ENCODE measurements at places on chromosomes 5 and 9.

DNA sequence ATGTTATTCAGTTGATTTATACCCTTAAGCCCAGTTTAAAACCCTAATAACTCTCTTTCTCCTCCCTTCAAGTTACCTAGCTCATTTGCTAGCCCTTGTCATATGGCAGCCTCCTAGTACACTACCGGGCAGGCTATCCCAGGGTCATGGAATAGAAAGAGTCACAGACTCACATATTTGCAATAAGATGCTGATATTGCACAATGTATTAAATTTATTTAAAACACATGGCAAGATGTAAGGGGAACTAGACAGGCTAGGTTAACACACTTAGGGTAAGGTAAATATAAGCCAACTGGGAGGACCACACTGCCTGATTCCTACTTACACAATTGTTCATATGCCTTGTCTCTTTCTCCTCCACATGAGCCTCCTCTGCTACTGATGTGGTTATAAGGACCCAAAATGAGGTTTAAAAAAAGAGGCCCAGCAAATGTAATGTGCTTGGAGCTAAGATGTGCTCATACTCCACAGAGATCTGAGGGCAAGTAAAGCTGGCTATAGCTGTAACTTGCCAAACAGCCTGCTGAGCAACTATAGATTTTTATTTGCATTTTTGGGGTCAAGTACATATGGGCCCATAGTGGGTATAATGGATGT is 130.0 kb downstream of the ENC1 start:
- no peak for DNase-seq

DNA sequence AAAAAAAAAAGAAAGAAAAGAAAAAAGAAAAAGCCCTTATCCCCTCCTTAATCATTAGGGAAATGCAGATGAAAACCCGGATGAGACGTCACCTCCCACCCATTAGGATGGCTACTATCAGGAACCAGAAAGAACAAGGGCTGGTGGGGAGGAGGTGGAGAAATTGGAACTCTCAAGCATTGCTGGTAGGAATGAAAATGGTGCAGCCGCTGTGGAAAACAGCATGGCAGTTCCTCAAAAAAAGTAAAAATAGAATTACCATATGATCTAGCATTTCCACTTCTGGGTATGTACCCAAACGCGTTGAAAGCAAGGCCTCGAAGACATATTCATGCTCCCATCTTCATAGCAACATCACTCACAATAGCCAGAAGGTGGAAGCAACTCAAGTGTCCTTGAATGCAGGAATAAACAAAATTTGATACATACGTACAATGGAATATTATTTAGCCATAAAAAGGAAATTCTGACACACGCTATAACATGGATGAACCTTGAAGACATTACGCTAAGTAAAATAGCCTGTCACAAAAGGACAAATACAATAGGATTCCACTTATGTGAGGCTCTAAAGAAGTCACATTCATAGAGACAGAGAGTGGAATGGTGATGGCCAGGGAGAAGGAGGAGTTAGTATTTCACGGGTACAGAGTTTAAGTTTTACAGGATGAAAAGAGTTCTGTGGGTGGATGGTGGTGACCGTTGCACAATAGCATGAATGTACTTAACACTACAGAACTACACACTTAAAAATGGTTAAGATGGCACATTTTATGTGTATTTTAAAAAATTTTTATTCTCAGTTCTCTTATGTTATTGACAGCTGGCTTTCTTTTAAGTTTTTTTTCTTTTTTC is 166.8 kb upstream of the IER5L start:
- DNase-seq: no peak

DNA sequence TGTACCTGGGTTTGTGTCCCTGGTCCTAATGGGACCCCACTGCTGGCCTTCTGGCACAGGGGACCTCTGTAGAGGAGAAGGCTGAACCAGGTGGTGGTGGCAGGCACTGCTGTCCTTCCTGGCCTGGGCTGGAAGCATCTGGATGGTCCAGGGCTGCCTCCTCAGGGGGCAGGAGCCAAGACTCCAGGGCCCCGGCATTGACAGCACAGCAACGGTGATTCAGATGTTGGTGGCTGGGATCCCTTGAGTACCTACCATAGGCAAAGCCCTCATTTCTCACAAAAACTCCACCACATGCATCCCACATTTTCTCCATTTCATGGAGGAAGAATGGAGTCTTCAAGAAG is 15.0 kb downstream of the FGD3 start:
- DNase-seq: no peak

DNA sequence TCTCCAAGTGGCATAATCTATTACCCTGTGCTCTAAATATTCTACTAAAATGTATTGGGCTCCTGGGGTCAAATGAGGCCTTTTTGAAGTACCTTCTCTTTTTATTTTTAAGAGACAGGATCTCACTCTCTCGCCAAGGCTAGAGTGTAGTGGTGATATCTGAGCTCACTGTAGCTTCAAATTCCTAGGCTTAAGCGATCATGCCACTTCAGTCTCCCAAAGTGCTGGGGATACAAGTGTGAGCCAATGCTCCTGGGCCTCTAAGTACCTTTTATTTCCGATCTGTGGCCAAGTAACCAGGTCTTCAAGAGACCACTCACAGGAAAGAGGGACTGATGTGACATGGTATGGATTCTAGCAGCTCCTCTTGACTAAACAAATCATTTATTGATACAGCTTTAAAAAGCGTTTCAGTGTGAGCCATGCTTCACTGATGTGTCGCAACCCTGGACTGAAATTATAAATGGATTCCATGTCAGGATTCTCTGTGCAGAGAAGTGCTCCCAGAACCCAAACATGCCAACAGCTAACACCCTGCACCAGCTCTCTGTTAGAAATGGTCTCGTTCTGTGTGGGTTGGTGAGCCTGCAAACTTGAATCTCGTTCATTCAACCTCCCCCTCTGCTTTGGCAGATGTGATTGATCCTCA is 477.8 kb downstream of the HINT1 start:
- DNase-seq: no peak

DNA sequence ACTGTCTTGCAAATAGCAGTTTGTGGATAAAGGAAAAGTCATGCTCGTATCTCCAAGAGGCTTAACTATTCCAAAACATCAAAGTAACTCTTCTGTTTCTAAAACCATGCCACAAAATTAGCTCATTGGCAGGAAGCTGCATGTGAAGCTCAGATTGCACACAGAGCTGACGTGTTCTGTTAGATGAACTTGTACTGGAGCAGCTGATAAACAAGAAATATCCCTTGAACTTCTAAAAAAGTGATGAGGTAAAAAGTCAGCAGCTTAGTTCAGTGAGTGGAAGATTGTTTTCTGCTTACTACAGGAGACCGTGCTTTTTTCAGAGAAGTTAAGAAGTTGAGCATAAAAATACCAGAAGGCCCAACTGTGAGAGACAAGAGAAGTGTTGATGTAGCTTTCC is 113.2 kb downstream of the SLC12A2 start:
- DNase-seq: no peak
